ENCODE measurements at places on chromosomes 2 and 18.

DNA sequence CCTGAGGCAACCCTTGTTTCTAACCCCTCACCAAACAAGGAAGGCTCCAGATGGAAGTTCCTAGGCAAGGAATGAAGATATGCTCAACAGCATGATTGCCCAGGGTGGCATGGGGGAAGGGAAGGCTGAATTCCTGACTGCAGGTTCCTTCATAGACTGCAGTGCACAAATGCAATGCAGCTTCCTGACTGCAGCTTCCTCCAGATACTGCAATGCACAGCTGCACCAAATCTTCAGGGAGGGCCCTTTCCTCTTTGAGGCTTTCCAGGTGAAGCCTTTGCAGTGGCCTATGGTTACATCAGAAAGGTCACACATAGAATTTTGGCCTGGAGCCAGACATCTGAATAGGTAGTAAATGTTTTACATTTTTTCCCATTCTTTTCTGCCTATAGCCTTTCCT is 58.8 kb upstream of the DYNAP start:
- no peak for DNase-seq

GRCh38 chr2:26913606-26913998 is 56.8 kb upstream of the MAPRE3 start:
- DNase-seq: no peak

- no peak for DNase-seq
Observed at GRCh38 chr18:33169218-33169617, 271.3 kb downstream of the CCDC178 start.

- no peak for DNase-seq
Observed at GRCh38 chr2:62347563-62348270, 151.8 kb downstream of the B3GNT2 start.

GRCh38 chr18:33694593-33694992 is 116.6 kb downstream of the ASXL3 start:
- no peak for DNase-seq

DNA sequence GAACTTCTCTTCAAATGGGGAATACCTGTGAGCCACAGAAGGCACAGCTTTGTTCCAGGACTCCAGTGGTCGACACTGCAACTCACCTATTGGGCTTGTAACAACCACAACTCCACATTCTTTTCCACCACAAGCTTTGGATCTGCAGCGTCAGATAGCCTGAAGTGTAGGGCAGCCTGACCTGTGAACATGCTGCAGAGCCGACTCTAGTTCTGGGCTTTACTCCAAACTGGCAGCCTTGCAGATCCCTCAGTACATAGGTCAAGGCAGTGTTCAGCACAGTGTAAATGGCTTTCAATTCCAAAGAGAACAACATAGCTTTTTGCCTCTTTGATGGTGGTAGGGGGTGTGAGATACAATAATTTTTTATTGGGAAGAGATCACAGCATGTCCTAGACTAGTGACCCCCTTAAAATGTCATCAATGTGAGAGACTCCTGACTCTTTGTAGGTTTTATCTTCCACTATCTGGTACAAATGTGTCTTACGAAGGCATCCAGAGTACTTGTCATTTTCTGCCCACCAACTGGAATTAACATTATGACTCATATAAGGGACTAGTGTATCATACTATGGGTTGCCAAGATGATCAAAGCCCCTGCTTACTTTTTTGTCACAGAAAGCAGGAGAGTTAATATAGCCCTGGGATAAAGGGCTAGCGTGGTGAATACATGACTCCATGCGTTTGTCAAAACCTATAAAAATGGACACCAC is 149.8 kb downstream of the COPS8 start:
- DNase-seq: no peak

DNA sequence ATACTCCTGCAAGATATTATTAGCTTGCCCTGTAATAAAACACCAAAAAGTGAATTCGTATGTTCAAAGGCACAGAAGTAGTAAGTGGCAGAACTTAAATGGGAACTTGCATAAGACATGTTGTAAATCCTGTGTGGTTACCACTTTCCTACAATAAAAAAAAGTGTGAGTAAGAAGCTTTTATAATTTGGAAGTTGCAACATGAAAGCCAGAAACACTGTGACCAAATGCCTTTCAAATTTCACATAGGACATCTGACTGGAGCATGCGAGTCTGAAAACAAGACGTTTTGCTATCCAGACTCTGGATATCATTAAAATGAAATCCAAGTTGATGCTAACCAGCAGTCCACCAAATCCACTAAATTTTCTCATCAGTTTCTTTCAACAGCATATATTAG is 886.2 kb upstream of the NRXN1 start:
- no peak for DNase-seq

- no peak for DNase-seq
Observed at GRCh38 chr18:59718464-59719157, 21.4 kb upstream of the CCBE1 start.

DNA sequence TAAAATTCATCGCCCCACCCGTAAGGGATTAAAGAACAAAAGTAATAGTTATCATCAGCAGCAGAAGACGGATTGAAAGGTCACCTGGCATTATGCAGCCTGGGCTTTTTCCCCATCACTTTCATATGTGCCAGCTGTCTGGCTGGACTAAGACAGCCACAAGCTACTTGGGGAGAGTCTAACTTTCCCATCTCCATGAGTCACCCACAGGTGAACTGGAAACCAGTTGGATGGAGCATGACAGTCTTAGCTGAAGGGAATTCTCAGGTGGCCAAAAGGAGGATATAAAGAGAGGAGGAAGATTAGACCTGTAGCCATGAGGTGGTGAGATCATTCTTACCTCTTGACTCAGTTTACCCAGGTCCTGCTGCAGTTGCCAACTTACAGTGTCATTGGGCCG is 7.0 kb upstream of the FAM178B start:
- no peak for DNase-seq

DNA sequence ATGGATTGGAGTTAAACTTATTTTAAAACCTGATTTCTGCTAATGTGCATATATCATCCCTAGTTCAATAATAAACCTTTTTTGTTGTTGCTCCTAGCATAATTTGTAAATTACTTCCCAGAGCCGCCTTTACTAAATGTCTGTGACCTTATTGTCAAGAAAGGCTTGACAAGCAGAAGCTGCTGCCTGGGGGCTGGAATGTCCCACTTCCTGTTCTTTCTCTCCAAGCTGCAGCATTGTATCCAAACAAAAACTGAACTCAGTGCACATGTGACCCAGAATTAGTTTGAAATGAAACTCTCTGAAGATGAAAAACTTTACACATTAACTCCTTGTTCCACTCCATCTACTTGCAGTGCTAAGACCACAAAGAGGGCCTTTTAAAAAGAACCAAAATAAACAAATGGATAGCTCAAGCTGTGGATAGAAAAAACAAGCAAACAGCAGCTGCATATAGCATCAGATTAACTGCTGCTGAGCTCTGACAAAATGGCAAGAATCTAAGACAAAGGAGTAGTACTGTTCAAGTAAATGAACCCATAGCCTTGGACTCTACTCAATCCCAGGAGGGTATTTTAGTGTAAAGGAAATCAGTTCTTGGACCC is 99.8 kb upstream of the NEUROD1 start:
- DNase-seq: no peak

DNA sequence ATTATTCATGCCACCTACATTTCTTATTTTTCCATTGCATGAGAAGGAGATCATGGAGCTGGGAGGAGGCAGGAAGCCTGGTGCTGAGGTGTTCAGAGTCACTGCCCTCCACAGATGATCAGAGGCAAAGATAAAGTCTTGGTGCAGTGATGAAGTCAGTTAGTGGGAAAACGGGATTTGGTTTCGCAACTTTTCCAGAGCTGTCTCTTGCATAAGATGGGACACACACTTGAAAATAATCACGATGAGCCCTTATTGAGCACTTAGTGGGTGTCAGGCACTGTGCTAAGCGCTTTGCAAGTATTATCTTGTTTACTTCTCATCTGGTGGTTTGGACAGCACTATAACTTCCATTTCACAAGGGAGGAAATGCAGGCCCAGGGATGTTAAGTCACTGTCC is 222.1 kb upstream of the SMAD2 start:
- no peak for DNase-seq

GRCh38 chr2:195513119-195513518 is 143.9 kb upstream of the SLC39A10 start:
- DNase-seq: no peak

DNA sequence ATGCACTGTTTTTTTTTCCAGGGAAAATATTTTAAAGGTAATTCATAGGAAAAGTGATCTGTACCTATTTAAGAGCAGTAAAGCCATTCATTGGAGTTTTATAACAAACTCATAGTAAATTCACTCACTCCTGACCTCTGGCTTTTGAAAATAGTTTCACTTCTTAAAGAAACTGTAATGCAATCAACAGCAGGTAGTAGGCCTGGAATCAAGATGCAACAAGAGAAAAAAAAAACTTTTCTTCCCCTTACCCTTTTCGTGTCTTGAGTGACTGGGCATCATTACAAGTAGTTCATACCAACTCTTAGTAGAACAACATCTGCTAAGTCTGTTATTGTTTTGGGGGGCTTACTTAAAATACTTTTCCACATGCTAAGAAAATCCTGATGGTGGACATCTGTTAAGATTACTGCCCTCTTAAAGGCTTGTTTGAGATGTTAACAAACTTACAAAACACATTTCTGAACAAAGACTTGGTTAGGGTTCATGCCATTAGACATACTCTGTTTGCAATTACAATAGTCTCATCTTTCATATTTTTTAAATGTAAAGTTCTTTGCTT is 164.1 kb upstream of the FOSL2 start:
- DNase-seq: no peak

DNA sequence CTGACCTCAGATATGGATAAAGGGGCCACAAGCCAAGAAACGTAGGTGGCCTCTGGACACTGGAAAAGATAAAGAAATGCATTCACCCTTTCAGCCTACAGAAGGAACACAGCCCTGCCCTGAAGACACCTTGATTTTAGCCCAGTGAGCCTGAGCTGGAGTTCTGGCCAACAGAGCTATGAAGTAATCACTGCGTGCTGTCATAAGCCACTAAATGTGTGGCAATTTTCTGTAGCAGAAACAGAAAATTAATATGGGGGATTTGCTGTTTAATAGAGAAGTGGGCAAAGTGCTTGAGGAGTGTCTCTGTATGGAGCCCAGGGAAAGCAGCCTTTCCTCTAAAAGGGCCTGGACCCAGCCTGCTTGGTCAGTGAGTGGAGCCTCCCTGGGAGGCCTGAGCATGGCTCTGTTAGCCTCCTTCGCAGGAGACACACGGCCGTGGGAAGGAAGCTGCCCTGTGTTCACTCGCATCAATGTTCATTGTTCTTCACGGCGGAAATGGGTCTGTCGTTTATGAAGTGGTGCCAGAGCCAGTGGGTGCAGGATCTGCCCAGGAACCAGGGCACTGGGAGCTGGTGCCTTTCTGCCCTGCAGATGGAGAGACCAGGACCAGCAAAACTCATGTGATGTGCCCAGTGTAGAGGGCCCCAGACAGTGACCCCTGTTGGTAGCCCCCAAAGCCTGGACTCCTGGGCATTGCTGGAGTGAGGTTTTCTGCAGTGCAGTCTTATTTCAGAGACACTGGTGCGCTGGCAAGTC is 268.9 kb downstream of the NDUFA10 start:
- no peak for DNase-seq

- no peak for DNase-seq
Observed at GRCh38 chr2:32457814-32458213, 101.0 kb downstream of the BIRC6 start.

GRCh38 chr18:10377956-10378355 is 76.5 kb upstream of the APCDD1 start:
- DNase-seq: no peak

DNA sequence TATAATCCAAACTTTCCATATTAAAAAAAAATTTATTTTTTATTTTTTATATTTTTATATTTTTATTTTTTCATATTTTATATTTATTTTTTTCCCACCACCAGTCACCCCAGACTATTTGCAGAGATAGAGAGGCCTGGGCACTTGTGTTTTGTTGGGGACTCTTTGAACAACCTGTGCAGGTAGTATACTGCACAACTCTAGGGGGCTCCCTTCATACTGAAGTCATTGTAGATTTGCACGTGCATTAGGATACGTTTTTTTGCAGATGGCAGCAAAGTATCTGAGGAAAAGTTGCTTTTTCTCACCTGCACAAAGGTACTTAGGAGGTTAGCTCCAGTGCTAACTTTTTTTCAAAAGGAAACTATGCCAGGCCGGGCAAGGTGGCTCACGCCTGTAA is 73.9 kb upstream of the TANC1 start:
- no peak for DNase-seq

- no peak for DNase-seq
Observed at GRCh38 chr2:85796046-85796340, 42.2 kb downstream of the ATOH8 start.

- DNase-seq: no peak
Observed at GRCh38 chr2:1960761-1961160, 216.4 kb upstream of the PXDN start.

DNA sequence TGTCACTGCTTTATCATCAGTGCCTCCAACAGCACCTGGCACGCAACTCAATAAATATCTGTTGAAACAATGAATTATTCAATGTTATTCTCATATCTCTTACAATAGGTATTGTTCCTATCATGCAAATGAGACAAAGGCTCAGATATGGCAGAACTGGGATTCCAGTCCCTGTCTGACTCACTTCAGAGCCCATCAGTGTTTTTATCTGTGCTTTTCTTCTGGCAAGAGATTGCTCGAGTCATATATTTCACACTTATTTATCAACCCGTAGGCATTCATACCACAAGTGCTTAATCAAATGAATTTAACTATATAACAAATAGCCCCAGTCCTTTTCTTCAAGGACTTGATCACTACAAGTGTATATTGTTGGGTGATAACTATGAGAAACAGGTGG is 76.4 kb upstream of the TSPYL6 start:
- DNase-seq: no peak

- no peak for DNase-seq
Observed at GRCh38 chr18:31275722-31276463, 42.1 kb upstream of the DSG1 start.

- no peak for DNase-seq
Observed at GRCh38 chr2:204673877-204674276, 128.6 kb downstream of the PARD3B start.

GRCh38 chr2:232076736-232077135 is 115.2 kb downstream of the DIS3L2 start:
- DNase-seq: no peak

GRCh38 chr2:112673008-112673407 is 27.3 kb downstream of the SLC20A1 start:
- DNase-seq: no peak

DNA sequence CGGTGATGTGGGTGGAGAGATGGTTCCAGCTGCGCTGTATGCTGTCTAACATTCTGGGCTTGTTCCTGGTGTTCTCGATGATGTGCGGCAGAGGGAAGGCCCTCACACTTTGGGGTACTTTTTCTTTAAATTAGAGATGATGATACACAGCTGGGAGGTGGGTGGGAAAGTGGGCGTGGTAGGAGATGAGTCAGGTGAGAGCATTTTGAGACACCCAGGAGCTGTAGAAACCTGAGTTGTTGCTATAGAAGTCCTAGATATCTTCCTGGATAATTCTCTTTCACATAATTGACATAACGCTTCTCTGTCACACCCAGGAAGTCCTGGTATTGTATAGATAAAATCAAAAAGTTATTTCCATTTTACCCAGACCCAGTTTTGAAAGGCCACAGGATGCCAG is 103.8 kb upstream of the ALKAL2 start:
- no peak for DNase-seq

DNA sequence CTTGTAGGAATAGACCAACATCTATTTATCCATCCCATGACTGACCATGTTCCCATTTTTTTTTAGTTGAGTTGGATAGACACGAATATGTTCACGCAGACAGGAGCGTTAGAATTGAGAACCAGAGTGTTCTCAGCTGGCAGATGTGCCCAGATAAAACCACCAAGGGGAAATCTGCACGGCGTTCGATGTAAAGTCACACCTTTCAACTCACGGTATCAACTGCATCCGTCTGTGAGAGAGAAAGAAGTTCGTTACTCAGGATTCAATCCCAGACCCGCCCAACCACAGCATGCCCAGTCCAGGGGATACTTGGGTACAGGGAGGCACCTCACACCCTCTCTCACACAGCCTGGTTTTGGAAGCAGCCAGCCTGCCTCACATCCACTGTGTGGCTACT is 26.1 kb downstream of the MAL start:
- no peak for DNase-seq

Measured in caudate nucleus (tissue), 63 donors.